Effector CD4-positive, alpha-beta T cell (primary cell): ENCODE measurements at places on chromosomes 3 and 15.

GRCh38 chr3:132399054-132399929 lies 18.0 kb upstream of the DNAJC13 start:
- DNase-seq, result no peak

- no peak for DNase-seq
Measured at GRCh38 chr3:162052636-162053035, 556.0 kb downstream of the OTOL1 start.

GRCh38 chr3:29643034-29643425 lies 362.2 kb downstream of the RBMS3 start:
- no peak for DNase-seq

DNA sequence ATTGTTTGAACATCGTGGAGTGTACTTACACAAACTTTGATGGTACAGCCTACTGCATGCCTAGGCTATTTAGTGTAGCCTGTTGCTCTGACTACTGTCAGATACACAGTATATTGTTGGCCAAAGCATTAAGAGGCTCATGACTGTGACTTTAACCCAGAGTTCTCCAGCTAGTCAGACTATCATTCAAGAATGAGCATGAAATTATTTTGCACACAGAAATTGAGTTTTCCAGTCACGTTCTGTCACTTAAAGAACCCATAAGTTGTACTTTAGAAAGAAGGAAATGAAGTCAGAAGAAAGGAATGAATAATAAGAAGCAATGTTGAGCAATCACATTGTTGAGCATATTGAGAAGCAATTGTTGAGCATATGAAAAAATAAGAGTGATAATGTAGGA lies 37.6 kb upstream of the SLC22A13 start:
- DNase-seq, result no peak

DNA sequence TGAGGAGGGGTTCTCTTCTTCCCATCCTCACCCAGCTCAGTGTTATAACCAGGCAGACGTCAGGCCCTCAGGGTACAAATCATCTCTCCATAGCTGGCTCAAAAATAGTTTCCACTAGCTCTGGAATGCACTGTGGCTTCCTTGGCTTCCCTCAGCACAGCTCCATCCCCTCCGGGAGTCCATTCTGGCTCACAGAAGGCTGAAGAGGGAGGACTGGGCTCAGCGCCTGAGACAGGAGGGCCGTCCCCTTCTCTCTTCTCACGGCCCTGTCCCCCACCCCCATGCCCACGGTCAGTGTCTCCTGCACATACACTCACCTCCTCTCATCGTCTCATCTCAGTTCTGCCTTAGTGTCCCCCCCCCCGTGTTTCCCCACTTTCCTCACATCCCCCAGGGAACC lies 50.1 kb downstream of the UMPS start:
- no peak for DNase-seq

GRCh38 chr3:183489455-183490210 lies 61.2 kb upstream of the MCF2L2 start:
- DNase-seq, result no peak

DNA sequence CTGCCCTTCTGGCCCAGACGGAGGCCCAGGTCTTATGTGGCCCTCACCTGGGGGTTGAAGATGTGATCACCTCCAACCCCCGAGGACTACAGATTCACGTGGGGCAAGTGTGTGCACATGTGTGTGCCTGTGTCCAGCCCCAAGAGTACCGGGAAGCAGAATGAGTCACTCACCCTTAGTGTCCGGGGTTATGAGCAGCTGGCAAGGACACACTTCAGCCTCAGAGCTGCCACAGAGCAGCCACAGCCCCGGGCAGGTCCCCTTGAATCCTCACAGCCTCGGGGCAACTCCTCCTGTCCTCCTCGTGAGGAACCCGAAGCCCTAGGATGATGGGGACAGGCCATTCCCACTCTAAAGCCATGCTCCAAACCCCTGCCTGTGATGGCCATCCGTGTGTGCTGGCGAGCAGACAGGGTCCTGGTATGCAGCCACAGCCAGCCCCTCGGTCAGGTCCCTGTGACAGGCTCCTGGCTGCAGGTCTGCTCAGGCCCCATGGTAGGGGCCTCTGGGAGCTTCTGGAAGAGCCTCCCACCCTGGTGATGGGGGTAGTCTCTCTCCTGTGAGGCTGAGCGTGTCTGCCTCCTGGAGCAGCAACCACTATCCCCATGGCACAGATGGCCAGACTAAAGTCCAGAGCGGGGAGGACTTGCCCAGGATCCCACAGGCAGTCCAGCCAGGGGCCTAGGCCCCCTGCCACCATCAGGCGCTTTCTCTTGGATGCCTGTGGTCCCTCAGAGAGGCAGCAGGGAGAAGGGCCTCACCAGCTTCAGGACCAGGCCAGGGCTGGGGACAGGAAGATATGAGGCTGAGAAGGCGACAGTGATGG lies 852 bp downstream of the STAB1 start:
- no peak for DNase-seq

GRCh38 chr15:26391567-26392194 lies 381.2 kb downstream of the GABRB3 start:
- DNase-seq, result no peak

DNA sequence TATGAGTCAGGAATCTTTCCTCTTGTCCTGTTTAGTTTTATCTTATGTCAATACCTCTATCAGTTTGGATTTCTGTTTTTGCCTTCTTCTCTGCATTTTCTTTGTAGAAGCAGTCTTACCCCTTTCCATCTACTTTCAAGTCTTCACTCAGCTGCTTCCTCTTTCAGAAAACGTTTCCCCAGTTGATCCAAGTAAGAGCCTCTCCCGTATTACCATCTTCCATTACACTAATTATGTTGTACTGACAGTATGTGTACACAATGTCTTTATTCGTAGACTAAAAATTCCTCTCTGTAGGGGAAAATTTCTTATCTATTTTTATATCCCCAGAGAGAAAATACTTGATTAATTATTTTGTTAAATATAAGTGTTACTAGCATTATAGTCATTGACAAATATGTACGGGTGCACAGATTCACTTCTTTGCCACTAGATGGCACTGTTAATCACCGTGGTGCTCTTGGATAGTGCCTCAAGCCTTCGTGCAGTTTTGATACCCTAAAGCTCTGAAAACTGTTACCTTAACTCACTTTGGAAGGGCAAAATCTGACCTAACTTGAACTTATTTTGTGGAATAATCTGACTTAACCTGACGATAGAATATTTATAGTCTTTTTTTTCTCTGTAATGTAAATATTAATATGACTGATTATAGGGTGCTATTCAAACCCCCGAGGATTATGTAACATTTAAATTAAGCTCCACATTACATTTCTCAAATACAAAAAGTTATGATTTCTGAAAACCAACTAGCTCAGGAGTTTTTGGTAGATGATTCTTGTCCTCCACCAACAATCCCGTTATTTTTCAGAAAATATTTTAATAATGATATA lies 74.2 kb upstream of the POU1F1 start:
- DNase-seq, result peak; percentile 4

DNA sequence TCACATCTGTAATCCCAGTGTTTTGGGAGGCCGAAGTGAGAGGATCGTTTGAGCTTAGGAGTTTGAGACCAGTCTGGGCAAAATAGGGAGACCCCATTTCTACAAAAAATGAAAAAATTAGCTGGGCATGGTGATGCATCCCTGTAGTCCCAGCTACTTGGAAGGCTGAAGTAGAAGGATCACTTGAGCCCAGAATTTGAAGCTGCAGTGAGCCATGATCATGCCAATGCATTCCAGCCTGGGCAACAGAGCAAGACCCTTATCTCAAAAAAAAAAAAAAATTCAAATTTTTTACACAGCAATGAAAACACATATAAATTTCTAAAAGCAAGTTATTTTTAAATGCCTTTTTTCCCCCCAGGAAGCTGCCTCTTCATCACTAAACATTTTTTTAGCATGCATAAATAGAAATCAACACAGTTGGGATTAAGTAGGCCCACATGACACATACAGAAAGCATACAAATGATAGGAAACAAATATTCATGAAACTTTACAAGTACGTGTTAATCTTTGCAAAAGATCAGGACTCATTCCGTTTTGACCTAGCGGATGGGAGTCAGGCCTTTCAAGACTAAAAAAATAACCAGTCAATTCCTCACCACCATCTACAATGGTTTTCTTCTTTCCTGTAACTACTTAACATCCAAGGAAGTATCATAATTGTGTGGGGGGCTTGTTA lies 45.6 kb upstream of the IGDCC4 start:
- no peak for DNase-seq

DNA sequence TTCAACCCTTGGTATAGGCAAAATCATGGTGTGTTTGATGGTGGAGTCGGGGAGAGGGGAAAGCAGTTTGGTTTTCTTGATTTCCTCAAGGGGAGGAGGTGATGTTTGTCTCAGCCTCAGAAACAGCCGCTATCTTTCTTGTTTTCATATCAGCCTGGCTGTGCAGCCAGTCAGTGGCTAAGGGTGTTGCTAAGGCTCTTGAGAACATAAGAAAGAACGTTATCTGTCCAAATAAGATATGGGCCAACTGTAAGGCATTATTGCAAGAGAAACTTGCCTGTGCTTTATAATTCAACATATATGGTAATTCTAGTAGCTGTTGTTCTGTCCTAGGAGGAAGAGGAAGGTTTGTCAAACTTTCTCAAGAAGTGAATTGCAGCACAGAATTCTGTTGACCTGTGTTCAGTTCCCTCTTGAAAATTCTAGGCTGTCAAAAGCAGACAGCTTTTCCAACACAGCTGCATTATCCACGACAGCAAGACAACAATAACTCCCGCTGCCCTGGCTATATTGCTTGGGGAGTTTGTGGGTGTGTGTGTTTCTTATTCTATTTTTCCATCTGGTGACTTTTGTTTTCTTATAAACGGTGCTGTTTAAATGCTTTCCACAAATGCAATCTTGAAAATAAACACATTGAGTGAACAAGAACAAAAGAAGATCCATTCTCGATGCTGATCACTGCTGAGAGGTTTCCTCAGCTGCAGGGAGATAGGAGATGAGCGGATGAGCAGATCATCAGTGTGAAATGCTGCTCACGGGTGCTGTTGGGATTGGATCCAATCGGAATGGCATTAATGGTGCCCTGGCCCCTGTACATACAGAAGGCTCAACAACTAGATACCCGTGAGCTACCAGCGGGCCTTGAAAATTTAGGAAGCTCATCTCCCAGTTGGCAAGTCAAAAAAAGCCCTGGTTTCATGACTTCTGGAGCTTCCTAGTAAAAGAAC lies 90.8 kb upstream of the TNFAIP8L3 start:
- DNase-seq, result no peak

DNA sequence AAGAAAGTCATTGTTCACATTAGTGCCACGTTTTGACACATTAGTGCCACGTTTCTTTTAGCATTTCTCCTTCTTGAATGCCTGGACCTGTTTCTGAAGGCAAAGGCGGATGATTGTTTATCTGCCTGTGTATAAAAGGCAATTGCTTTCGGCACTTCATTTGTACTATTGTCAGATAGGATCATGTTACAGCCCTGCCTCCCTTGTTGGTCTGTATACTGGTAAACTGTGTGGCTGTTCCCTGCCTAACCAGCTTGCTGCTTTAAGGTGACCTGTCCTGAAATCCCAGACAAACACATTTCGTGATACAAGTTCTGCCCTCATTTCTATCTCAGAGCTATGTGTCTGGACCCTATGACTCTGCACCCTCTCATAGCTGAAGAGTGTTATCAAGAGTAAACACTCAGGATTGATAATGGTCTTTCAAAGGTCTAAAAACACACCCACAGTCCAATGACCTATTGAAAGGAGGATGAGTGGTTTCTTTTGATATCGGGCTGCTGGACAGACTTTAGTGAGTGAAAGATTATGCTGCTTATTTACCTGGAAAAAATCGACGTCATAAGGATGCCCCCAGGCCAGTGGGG lies 276.3 kb upstream of the MCTP2 start:
- no peak for DNase-seq

GRCh38 chr3:177361081-177361938 lies 164.0 kb upstream of the TBL1XR1 start:
- DNase-seq, result no peak

DNA sequence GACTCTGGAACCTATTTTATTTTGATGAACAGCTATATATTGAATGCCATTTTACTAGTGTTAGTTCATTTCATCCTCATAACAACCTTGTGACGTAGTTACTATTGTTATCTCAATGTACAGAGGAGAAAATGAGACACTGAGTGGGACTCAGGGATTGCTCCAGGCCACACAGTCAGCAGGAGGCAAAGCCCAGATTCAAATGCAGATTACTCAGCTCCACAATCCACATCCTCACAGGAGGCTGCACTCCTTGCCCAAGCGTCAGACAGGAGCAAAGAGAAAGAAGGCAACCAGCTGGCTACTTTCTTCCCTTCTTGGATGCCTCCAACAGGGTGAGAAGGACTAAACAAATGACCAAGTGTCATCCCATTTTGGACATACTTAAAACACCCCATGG lies 92.0 kb upstream of the CCDC54 start:
- no peak for DNase-seq

DNA sequence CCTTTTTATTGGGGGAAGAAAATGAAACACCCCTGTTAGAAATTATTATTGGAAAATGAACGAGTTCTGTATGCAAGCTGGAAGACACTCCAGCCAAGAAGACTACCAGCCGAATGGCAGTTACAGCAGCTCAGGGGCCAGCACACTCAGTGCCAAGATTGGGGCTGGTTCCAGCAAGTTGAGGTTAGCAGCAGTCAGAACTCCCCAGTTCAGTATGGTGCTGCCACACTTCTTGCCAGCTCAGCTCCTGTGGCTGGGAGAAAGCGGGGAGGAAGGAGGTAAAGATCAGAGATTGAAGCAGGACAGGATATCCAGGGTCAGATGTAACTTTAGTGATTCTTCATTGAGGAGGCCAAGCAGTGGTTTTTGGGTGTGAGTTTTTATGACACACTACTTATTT lies 280.2 kb upstream of the NR2E3 start:
- DNase-seq, result no peak

GRCh38 chr15:40088929-40089755 lies 19.5 kb downstream of the BMF start:
- no peak for DNase-seq

GRCh38 chr15:74635228-74635627 lies 19.6 kb downstream of the CLK3 start:
- peak; percentile 55 for DNase-seq

GRCh38 chr3:149373235-149374125 lies 4.0 kb downstream of the TM4SF1 start:
- no peak for DNase-seq

GRCh38 chr3:97928986-97929385 lies 43.2 kb downstream of the RIOX2 start:
- DNase-seq, result no peak

GRCh38 chr15:71669688-71670087 lies 140.7 kb upstream of the NR2E3 start:
- no peak for DNase-seq

DNA sequence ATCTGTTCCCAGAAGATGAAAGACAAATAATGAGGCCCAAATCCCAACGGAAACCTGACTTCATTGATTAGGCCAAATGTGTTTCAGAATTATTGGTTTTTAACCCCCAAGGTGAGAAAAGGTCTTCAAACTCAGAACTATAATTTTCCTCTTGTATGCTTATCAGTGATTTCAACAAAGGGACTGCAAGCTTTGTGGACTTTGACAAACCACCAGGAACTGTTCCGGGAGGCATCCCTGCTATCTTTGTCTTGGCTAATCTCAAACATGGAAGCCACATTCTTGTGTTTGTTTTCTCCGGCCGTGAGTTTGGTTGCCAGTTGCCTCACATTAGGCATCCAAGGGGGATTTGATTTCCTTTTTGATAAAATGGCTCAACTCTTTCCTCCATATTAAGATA lies 19.5 kb downstream of the ARHGEF3 start:
- no peak for DNase-seq

GRCh38 chr15:52255008-52255407 lies 40.6 kb downstream of the MYO5C start:
- no peak for DNase-seq

- peak; percentile 31 for DNase-seq
Measured at GRCh38 chr3:4350789-4351163, 47.6 kb downstream of the SETMAR start.

GRCh38 chr3:158863247-158863646 lies 61.4 kb downstream of the MFSD1 start:
- DNase-seq, result no peak
